Effector CD4-positive, alpha-beta T cell (primary cell): ENCODE measurements at places on chromosomes 1 and 21.

GRCh38 chr1:32715901-32716311, 13.3 kb upstream of the SYNC start:
- DNase-seq: no peak

DNA sequence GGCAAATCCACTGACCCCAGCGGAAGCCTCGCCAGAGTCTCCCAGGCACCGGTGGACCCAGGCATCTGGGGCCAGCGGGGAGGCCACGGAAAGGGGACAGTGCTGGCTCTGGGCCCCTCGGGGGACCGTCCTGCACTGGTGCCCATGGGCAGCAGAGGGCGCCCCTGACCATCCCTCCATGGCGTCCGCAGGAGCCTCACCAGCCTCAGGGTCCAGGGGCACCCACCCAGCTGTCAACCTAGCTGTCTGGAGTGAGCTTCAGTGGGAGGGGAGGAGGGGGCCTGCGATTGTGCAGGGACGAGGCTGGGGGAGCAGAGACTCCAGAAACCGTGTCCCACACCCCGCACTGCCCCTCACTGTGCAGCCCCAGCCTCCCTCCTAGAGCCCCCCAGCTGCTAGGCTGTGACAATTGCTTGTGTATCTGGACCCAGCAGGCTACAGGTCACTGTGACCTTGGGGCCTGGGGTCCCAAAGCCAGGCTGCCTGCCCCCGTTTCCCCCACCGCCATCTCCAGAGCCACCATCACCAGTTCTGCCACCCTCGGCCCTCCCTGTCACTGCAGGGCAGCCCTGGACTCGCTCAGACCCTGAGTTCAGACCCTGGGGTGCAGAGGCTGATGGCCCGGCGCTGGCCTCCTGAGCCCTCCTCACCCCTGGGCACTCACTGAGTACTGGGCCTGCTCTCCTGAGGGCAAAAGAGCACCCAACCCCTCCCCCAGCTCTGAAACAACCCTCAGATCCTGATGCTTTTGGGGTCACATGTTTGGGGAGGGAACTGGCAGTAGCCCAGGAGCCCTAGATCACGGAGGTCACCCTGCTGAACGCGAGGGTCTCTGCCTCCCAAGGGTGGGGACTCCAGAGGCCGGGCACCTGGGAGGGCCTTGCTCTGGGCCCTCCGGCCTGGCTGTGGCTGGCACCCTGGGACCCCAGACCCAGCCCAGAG, 10.6 kb upstream of the COL6A1 start:
- peak; percentile 31 for DNase-seq

- DNase-seq: no peak
Observed at GRCh38 chr1:147124266-147124665, 48.0 kb downstream of the PRKAB2 start.

- no peak for DNase-seq
Observed at GRCh38 chr1:94310570-94311270, 73.3 kb upstream of the ARHGAP29 start.

DNA sequence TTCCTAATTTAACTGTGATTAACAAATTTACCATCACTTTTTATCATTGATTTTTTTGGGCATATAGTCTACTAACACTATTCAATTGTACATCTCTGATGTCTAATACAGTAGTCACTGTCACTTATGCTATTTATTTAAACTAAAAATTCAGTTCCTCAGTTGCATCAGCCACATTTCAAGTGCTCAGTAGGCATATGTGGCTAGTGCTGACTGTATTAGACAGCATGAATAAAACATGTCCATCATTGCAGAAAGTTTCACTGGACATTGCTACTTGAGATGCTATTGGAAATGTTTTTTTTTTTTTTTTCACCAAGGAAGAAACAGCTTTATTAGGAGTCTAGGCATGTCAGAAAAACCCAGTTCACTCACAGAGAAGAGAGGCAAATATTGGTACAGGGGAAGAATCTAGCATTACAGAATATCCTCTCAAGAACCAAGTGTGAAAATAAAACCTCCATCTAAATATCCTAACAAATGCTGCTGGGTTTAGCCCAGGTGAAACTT, 108.1 kb upstream of the GNG4 start:
- no peak for DNase-seq

GRCh38 chr1:218760601-218761570, 412.8 kb upstream of the LYPLAL1 start:
- DNase-seq: no peak

- DNase-seq: no peak
Observed at GRCh38 chr21:35593000-35593502, 467.3 kb downstream of the SETD4 start.

- no peak for DNase-seq
Observed at GRCh38 chr1:203282720-203283542, 22.4 kb upstream of the BTG2 start.

- DNase-seq: no peak
Observed at GRCh38 chr1:215543191-215543606, 23.9 kb upstream of the KCTD3 start.

- no peak for DNase-seq
Observed at GRCh38 chr1:105483436-105483835, 1573.0 kb upstream of the PRMT6 start.

GRCh38 chr21:30146558-30147282, 19.9 kb downstream of the CLDN17 start:
- no peak for DNase-seq

DNA sequence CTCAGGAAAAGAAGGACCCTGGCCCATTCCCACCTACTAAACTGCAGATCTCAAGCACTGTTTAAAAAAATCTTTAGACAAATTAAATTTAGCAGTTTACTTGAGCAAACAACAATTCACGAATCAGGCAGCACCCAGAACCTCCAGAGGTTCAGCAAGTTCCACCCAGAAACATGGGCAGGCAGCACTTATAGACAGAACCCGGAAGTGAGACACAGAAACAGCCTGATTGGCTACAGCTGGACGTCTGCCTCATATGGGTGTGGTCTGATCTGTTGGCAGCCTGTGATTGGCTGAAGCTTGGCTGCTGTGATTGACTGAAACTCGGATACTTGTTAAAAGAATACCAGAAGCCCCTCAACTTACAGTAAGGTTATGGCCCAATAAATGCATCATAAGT, 34.7 kb upstream of the COL6A2 start:
- no peak for DNase-seq

- DNase-seq: no peak
Observed at GRCh38 chr1:151006327-151007052, at the start of gene MINDY1. Gene MINDY1, minus strand, starts transcription at chr1:151006902. Its CDS starts 4,285 bp downstream, at chr1:151002617.

- no peak for DNase-seq
Observed at GRCh38 chr1:1421147-1421906, at the start of gene ANKRD65. Gene ANKRD65, minus strand, starts transcription at chr1:1421276. Its CDS starts 271 bp downstream, at chr1:1421005.

DNA sequence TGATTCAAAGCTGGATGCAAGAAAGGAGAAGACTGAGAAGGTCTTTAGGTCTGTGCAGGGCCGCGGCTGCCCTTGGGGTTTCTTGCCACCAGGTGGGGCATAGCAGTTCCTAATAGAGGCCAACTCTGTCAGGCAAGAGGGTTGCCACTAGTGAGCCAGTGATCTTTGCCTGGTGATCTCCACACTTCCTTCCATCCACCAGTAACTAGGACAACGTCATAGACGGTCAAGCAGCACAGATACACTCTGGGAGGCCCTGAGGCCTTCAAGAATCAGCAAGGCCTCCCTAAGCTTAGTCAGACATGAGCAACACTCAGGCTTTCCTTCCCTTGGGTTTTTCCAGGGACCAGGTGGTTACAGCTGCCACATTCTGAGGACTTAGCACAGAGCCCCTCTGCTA, 32.9 kb upstream of the ATP2B4 start:
- DNase-seq: peak; percentile 47

- DNase-seq: no peak
Observed at GRCh38 chr1:41045740-41046139, 24.2 kb upstream of the SLFNL1 start.

- no peak for DNase-seq
Observed at GRCh38 chr1:3468236-3469103, 14.0 kb downstream of the ARHGEF16 start.

DNA sequence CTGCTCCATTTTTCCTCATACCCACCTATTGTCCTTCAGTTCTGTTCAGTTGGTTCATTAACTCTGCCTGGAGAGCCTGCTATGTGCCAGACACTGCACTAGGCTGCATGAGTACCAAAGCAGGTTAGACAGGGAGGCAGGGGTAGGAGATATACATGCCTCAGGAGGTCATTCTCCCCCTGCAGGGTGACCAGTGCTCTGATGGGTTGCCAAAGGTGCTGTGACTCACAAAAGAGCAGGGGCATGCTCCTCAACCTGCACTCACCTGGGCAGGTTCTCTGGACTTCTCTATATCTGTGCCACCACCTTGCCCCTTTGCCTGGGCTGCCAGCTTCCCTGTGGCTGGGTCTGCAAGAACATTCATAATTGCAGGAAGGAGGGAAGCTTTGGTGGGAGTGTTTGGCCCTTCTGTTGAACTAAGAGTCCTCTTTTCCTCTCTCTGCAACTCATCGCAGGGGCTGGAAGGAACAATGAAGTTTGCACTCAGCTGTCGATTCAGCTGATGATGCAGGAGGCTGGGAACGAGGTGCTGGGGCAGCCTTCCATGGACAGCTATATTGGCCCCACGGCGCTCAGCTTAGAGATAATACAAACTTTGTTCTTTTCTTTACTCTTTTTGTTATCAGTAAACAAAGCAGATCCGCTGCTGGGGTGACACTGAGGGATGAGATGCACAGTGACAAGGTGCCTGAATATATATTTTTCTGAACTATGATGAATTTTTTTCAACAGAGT, 356.4 kb upstream of the PLXNA2 start:
- DNase-seq: no peak

GRCh38 chr1:192140382-192140781, 17.9 kb upstream of the RGS18 start:
- no peak for DNase-seq

GRCh38 chr1:33441088-33441745, 10.3 kb upstream of the PHC2 start:
- DNase-seq: no peak

DNA sequence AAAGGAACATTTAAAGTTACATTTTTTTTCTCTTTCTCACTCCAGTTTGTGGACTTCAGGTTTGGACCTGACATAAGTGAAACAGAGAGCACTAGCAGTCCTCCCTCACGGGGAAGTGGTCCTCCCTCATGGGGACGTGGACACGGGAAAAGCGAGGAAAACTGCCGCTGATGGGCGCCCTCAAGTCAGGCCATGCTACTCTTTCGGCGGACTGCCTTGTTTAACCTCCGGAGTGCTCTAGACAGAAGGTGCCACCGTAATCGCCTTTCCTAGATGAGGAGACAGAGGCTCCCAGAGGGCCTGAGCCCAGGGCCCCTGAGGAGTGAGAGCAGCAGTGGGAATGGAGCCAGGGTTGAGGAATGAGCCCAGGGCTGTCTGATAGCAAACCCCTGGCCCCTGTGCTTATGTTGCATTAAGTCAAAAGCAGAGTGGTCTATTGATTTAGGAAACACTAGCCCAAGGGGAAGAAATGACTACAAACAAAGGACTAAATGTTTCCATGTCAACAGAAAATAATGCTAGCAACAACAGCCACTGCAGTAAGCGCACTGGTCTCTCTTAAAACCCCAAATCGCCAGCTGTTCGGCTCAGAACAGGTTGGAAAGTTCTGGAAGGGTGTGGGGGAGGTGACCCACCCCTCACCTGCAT, 84.1 kb downstream of the DMRTB1 start:
- no peak for DNase-seq

GRCh38 chr1:151458802-151459330, 428 bp downstream of the POGZ start:
- DNase-seq: peak; percentile 47

DNA sequence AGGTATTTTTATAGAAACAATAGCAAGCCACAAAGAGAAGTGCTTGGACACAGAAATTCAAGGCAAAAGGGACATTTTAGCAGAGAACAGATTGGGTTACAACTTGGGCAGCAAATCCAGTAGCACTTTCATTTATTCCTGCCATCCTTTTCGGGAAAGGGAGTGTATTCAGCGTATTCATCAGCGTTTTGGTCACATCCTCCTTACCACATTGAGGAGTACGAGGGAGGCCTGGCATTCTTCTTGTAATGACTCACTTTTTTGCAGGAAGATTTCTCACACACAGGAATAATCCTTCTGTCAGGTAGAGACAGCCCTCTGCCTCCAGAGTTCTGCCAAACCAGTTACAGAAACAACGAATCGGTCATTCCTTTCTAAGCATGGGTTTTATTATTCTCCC, 18.1 kb upstream of the FAM78B start:
- DNase-seq: no peak

GRCh38 chr1:179311149-179311700, 17.6 kb downstream of the SOAT1 start:
- no peak for DNase-seq
